ENCODE measurements at places on chromosomes 7 and 10.
A peak's percentile ranks its signal among the peaks of the same experiment; 100 is the strongest.

GRCh38 chr10:101817337-101818118, 716 bp downstream of the OGA start:
- peak; percentile 85 for DNase-seq

DNA sequence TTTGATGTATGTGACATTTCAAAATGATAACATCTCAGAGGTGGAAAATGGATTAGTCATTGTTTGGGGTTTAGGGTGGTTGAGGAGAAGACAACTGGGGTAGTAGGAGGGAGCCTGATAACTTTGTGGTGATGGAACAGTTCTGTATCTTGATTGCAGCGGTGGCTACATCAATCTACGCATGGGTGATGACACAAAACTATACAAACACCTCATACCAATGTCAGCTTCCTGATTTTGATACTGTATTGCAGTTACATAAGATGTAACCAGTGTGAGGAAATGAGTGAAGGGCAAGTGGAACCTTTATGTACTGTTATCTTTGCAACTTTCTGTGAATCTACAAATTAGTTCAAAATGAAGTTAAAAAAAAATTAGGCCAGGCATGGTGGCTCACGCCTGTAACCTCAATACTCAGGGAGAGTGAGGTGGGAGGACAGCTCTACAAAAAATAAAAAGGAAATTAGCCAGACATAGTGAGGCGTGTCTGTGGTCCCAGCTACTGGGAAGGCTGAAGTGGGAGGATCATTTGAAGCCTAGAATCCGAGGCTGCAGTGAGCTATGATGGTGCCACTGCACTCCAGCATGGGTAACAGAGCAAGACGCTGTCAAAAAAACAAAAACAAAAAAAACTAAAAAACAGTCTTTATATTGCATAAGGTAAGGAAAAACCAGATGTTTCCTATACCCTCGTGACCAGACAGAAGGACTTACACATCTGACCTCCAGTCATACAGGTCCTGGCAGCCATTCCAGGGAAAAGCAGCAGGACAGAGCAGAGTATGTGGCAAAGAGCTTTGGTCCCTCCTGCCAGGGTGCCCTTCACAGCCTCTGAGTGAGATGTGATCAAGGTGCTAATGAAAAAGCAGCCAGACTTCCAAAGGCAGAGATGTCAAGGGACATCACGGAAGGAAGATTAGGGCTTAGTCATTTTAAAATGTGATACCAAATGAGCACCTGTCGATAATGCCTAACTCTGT, 50.8 kb downstream of the CYTH3 start:
- DNase-seq: no peak

GRCh38 chr10:131070856-131071255, 240.7 kb downstream of the TCERG1L start:
- no peak for DNase-seq

- no peak for DNase-seq
Observed at GRCh38 chr7:71871446-71871845, 540.7 kb downstream of the CALN1 start.

DNA sequence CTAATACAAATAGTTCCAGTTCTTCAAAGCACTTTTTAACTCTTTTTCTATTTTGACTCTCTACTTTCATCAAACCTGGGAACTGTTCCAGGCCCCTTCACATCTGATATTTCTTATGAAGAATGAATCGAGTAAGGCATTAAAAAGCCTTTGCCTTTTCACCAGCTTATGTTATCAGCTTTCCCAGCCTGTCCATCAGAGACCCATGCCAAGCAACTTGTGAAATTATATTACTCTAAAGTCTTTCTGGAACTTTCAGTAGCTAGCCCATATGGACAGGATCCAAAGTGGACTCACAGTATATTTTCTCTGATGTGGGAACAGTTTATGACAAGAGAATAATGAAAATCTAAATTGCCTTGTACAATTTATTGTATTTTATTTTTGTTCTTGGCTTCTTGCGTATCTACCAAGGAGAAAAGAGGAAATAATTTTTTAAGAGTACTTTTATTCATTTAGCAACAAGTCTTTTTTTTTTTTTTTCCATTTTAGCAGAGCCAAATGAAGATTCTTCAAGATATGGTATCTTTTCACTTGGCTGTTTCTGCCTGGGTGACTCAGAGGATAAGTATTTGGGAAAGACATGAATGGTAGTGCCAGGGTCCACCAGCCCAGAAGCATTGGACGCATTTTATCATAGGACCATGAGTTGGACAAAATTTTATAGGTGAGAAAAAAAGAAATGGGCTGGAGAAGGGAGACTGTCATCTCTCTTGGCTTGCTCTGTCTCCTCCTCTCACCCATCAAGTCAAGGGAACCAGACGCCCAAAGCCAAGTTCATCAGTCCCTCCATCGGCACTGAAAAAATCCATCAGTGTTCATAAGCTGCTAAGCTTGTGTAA, 195.8 kb upstream of the NEBL start:
- no peak for DNase-seq

DNA sequence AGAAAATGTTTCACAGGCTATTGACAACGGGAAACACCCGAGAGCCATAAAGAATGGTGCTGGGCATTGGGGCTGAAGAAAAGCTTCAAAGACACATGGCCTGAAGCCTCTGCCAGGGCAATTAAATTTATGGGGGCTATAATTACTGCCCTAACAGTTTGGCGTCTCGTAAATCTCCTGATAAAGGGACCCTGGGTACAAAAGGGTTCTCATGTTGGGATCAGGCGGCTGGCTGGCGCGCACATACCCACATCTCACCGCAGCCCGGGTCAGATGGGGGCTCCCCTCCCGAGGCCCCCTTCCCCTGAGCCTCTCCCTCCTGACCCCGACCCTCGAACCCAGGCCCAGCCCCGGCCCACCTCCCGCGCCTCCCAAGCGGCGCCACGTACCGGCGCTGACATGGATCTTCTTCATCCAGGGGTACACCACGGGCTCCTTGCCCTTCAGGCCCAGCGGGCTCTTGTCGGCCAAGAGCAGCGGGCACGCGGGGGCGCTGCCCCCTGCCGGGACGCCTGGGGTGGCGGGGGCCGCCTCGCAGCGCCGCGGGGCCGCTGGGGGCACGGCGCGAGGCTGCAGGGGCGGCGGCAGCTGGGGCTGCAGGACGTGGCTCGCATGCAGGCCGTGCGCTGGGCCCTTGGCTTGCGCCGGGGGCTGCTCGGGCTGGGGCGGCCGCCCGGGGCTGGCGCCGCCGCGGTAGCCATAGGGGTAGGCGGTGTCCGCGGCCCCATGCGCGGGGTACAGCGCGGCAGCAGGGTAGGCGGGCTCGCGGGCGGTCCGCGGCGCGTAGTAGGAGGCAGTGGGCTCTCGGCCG, 623 bp downstream of the HOXA4 start:
- DNase-seq: peak; percentile 57

DNA sequence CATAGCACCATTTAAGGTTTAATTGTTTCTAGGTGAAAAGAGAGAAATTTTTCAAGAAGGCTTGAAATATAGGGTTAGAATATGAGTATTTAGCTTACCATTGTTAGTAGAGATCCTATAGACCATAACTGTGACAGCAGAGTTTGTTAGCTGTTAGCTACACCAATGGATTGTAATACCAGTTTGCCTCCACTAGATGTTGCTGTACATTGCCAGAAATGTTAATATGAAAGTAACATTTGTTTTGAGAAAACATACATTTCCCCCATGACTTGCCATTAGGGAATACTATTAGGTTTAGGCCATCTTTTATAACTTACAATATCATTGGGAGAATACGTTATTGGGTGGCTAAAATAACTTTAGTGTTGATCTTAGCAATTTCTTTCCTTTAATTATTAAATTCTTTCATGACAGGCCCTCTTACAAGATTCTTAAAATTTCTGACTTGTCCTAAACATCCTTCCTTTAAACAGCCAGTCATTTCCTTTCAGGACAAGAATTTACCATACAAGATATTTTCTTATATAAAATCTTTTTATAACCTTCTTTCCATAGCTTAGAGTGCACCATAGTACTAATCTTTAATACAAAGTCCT, 39.5 kb downstream of the ZNF117 start:
- DNase-seq: peak; percentile 46

- DNase-seq: no peak
Observed at GRCh38 chr7:67453580-67454380, 457.1 kb downstream of the TYW1 start.

DNA sequence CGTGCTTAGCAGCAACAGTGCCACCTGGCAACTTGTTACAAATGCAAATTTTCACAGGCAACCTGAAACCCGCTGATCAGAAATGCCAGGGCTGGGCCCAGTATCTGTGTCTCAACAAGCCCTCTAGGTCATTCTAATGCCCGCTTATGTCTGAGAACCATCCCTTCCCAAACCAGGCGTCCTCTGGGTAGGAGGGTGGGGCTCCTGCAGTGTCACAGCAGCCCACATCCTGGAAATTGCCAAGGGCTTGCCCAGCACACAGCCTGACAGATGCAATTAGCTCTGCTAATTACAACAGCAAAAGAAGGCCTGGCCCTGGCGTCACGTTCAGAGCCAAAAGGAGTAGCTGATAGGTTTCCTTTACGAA, 15.9 kb downstream of the ITPRIP start:
- no peak for DNase-seq

DNA sequence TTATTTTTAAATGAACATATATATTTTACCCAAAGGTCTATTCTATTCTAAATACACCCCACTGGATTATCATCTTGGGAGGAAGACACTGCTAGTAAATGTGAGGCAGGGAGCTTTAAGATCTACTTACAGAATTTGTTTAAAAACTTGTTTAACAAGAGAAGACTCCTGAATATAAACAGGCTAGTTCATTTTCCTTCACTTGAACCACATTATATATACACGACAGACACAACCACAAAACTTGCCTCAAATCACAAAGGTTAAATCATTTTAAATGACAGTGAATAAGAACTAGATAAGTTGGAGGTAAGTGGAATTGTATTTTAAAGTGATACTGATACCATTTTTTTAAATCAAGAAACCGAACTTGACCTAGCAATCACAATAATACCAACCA, 109.2 kb downstream of the ATE1 start:
- DNase-seq: no peak

DNA sequence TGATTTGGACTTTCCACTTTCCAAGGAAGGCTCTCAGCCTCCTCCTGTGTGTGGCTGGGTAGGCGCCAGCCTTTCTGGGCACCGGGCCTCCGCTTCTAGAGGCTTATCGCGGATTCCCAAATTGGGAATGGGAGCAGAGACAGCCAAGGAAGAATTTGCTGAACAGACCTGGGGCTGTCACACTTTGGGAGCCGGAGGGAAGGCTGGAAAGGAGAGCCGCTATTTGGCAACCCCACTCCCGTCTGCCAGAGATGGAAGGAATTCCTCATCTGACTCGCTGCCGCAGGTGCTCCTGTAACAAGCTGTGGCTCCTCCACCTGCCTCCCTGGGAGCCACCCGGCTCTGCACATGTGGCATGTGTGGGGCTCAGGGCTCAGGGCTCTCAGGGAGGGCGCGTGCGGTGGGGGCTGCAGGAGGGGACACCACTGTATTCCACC, 50.8 kb upstream of the ECHDC3 start:
- DNase-seq: no peak

DNA sequence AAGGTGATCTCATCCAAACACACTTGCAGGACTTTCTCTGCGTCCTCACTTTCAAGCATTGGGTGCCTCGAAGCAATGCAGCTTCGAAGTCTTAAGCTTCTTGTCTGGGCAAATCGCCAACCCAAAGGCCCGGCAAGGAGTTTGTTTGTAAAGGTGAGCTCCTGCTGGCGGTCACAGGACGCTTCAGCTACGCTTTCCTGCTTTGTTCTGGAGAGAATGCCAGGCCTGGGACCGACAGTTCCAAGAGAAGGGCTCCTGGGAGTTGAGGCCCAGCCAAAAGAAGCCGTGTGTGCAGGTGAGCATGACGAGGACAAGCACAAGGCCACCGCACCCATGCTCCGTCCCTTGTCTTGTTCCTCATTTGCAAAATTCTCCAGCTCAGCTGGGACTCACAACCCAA, 106.6 kb upstream of the DOCK1 start:
- DNase-seq: no peak

DNA sequence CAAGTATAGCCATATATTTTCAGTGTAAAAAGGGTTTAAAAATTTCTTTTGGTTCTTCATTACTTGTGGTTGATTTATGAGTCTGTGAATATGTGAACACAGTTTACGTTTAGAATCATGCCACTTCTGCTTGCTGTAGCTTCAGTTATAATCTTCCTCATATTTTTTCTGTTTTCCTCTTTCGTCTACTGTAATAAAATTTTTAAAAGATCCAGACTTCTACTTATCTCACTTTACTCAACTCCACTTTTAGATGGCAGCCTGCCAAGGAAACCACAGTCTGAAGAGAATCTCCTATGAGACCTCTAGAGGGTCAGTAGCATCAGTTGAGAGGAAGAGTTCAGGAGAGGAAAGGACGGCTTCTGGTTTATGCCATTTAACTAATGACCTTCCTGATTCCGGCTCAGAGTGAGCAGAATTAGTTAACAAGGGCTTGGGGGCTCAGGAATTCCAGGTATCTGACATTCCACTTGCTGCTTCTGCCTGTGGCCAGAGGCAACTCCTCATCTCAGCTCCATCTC, 21.4 kb downstream of the CREB5 start:
- DNase-seq: no peak

GRCh38 chr10:86187499-86188239, 178.9 kb downstream of the GRID1 start:
- no peak for DNase-seq

GRCh38 chr10:84258034-84258695, 13.3 kb downstream of the RGR start:
- no peak for DNase-seq

DNA sequence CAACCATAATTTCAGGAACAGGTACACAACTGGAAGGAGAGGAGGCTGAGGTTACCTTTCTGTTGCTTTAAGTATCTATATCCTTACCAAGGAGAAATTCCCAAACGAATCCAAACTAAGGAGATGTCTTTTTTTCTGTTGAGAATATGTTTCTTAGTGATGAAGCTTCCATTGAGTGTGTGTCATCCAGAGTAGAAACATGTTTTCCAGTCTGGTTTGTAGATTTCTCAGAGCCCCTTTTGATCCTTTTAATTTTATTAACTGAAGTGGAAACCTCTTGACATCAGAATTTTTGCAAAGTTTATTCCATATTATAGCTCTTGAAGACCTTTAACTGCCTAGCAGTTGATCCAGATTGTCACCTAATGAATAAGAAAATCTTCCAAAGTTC, 207.1 kb upstream of the FERD3L start:
- no peak for DNase-seq

DNA sequence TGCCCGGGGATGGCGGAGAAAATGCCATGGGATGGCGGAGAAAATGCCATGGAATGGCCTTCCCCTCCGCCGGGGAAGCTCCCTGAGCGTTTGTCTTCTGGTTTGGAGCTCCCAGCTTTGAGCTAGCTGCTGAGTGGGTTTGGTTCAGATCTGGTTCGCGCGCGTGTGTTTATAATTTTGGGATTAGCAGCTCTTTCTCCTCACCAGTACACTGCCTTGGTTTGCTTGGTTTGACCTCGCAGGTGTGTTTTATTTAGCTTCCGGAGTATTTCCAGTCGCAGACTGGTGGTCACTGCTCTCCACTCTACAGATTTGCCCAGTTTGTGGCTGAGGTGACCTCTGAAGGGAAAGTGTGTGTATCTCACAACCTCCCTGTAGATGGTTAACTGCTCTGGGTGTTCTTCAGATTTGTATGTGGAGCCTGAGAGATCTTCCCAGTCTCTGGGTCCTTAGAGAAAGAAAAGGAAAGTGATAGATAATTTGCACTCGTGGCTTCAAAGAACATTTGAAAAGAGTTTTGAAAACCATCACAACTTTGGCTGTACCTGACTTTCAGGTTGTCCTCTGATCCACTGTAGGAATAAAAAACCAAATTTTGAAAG, 597 bp downstream of the ZNF277 start:
- DNase-seq: peak; percentile 22

All from hepatic stellate cell (primary cell).